ENCODE measurements at places on chromosomes 13 and 19.

GRCh38 chr13:27401210-27401609 lies 23.2 kb upstream of the GTF3A start:
- peak; percentile 14 for DNase-seq

- no peak for DNase-seq
Measured at GRCh38 chr13:73608157-73608516, 526.1 kb downstream of the KLF12 start.

DNA sequence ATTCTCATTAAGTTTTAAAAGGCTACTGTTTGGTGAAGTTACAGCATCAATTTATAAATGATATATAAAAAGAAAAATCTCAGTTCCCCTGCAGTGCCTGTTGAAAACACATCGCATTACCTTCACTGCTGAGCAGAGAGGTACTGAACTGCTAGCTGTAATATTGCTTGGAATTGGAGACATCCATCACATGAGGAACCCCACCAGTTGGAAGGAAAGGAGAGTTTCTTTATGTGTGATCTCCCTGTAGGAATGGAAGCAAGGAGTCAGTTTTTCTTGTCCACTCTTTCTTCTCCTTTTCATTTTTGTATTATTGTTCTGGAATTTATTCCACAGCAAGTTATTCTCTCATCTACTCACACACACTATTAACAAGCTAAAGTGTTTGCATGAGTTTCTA lies 1586.0 kb upstream of the PRR20A start:
- no peak for DNase-seq

GRCh38 chr13:97914540-97914939 lies 38.9 kb upstream of the IPO5 start:
- no peak for DNase-seq

- no peak for DNase-seq
Measured at GRCh38 chr13:29589967-29590366, 5.5 kb downstream of the SLC7A1 start.

GRCh38 chr19:18761531-18762110 lies 29.5 kb downstream of the COMP start:
- peak; percentile 55 for DNase-seq

- DNase-seq, result no peak
Measured at GRCh38 chr13:29587645-29588044, 7.8 kb downstream of the SLC7A1 start.

DNA sequence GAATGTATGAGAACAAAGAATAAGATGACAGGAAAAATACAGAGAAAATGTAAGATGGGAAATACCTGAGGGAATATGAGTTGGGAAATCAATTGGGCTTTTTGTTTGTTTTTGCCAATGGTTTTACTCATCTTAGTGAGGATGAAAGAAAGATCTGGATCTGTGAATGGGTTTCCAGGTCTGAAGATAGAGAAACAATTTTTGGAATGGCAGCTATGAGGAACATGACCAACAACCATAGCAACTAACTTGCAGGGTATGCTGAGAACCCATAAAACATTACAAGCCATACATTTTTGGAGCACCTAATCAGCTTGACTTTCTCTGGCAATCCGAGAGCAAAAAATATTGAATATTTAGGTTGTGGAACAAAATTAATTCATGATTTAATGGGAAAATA lies 290.0 kb downstream of the KCTD12 start:
- no peak for DNase-seq

GRCh38 chr13:79740991-79741390 lies 260.0 kb downstream of the NDFIP2 start:
- DNase-seq, result no peak

GRCh38 chr19:48826606-48827020 lies 9.7 kb downstream of the HSD17B14 start:
- DNase-seq, result peak; percentile 58

DNA sequence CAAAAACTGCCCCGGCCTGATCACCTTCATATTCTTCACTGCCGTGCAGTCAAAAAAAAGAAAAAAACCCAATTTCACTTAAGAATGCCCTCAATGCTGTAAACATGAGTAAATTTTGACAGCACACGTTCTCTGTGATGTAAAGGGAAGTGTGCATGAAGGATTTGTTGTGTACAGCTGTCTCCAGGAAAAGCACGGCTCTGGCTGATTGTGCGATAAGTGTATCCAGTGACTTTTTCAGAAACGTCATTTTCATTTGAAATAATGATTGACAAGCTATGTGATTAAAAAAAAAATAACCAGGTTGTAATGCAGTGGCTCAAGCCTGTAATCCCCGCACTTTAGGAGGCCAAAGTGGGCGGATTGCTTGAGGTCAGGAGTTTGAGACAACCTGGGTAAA lies 39.6 kb downstream of the ANKRD10 start:
- no peak for DNase-seq

DNA sequence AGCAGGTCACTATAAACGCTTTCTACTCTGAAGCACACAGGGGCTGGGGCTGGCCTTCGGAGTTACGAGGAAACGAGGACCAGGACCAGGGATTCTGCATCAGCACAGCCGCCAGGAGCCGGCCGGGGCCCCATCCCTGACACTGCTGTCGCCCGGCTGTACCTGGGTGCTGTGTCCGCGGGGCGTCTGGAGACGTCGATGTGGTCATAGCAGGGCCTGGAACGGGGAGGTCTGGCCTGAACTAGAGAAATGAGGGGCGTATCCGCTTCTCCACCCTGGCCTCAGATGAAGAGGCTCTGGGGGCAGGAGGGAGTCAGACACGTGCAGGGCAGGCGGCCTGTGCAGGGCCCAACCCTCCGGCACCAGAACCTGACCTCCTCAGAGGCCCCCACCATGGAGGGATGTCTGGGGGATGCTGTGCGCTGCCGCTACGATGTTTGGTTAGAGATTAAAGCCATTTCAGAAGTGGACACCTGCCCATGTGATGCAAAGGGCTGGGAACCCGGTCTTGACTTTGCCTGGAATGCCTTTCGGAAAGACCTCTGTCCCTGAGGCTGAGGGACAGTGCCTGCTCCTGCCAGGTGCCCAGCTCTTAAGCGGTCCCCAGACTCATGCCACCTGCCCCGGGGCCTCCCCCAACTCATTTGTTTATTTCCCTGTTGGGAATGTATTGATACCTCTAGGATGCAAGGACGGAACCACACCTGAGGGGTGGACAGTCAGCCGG lies 21.4 kb downstream of the GAS6 start:
- no peak for DNase-seq

DNA sequence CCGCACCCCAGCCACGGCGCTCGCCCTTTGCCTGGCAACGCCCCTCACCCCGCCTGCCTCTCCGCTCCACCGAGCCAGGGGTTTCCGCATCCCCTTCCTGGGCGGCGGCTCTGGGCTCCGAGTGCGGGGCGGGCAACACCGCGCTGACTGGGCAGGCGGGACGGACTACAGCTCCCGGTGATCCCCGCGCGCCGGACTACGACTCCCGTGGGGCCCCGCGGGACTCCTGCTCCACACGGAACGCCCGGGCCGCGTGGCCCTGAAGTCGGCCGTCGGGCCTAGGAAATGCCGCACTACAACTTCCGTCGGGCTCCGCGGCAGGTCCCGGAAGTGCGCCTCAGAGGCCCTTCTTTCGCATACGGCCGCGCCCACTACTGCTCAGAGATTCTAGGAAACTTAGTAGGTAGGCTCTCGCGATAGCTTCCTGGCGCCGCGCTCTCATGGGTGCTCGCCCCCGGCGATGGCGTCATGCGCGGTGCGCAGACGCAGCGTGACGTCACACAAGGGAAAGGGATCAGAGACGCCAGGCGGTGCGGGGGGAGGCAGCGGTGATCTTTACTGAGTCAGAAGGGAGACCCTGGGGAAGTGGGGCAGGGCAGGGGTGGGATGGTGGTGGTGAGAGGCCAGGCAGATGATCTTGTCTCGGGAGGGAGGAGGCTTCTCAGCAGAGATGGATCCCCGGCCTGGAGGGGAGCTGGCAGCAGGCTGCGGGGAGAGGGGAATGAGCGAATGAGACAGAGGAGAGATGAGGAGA lies at the start of gene JOSD2:
JOSD2 (minus strand) TSS at position 123 of the 754 bp plus-strand sequence. CDS start 760 bp downstream, outside the sequence.
- peak; percentile 100 for DNase-seq

- DNase-seq, result peak; percentile 8
Measured at GRCh38 chr19:52527956-52528351, 486 bp downstream of the ZNF808 start.

- no peak for DNase-seq
Measured at GRCh38 chr19:18415178-18415867, 3.9 kb upstream of the SSBP4 start.

- no peak for DNase-seq
Measured at GRCh38 chr19:47093841-47094240, 19.7 kb downstream of the ZC3H4 start.

DNA sequence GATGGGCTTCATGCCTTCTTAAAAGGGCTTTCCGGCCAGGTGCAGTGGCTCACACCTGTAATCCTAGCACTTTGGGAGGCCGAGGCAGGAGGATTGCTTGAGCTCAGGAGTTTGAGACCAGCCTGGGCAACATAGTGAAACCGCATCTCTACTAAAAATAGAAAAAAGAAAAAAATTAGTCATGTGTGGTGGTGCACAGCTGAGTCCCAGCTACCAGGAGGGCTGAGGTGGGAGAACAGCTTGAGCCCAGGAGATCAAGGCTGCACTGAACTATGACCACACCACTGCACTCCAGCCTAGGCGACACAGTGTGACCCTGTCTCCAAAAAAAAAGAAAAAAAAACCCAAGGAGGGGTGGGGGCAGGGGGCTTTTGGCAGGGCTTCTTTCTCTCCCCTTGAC lies 7.2 kb downstream of the CARS2 start:
- no peak for DNase-seq

GRCh38 chr13:59542303-59542702 lies 621.4 kb downstream of the DIAPH3 start:
- no peak for DNase-seq

GRCh38 chr13:74975111-74975510 lies 506.9 kb downstream of the TBC1D4 start:
- no peak for DNase-seq

- peak; percentile 81 for DNase-seq
Measured at GRCh38 chr13:69565334-69565733, 542.3 kb upstream of the ATXN8OS start.

DNA sequence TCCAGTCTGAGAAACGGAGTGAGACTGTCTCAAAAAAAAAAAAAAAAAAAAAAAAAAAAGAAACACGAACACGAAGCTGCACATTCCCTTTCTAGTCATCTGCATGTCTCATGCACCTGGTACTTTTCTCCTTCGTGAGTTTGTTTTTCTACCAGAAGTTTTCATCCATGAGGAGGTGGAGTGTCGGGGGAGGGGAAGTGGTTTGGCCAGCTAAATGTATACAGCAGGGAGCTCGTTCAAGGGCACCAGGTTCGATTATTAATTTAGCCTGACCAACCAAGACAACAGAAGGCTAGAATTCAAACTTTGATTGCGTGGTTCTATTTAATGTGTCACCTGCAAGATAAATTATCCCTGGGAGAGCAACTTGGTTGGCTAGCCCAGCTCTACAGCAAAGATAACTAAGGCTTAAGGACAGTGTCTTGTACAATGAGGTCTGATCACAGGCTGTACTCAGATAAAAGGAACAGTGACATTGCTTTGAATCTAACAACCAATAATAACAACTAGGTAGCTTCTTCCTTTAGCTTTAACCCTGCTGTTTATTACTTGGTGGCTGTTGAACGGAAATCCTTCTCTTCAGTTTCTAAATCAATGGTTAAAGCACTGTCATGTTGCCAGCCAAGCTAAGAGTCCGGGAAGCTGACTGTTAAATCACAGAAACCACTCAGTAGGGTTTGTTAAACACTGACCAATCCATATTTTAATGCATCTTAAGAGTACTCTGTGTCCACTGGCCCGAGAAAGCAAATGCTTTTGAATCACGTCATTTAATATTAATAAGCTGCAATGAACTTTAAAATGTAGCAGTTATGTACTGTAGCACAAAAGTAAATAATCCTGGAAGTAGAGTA lies 98.4 kb upstream of the STARD13 start:
- DNase-seq, result no peak

DNA sequence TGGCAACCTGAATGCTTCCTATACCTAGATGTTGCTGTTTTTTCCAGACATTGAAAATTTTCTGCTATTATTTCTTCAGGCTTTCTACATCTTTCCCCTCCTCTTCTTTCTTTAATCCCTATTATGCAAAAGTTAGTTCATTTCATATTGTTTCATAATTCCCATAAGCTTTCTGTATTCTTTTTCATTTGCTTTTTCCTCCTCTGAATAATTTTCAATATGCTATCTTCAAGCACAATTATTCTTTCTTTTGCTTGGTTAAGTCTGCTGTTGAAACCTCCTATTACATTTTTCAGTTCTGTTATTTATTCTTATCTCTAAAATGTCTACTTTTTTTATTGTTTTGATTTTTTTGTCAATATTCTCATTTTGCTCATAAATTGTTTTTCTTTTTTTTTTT lies 947.1 kb upstream of the MIR17HG start:
- DNase-seq, result no peak

DNA sequence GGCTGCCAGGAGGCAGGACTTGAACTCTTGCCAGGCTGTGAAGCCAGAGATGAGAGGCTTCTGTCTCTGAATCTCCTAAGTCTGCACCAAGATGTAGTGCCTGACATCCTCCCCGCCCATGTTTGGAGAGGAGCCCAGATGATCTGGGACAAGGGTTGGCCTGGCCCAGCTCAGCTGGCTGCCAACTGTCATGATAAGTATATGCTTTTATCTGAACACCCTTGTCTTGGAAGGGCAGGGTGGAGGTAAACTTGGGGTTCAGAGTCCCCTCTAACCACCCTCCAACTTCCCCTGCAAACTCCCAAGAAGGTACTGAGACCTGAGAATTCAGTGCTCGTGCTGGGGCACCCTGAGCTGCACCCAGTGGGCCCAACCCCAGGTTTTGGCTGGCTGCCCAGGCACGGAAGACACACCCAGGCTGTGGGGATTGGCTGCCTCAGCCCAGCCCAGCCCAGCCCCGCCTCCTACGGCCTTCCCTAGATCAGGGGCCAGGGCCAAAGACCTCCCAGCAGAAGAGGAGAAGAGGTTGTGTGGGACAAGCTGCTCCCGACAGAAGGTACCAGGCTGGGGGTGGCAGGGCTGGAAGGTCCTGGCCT lies at the start of gene CYP4F12:
CYP4F12 (plus strand) TSS at position 508 of the 596 bp plus-strand sequence. CDS start 443 bp downstream, outside the sequence.
- DNase-seq, result peak; percentile 73

DNA sequence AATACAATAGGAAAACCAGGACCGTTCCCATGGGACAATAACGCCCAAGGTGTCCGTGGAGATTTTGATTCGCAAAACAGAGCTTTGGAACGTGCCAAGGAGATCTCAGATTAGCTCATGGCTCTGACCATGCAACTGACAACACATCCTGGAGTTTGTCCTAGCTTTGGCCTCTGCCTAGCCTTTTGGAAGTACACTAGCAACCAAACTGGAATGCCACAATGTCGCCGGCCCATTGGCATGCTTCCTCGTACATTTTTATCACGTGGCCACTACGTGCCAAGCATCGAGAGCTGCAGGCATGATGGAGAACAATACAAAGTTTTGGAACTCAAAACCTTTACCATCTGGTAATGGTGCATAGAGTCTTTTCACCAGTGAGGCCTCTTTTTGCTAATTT lies 256.5 kb downstream of the DCLK1 start:
- DNase-seq, result no peak

- DNase-seq, result no peak
Measured at GRCh38 chr19:51531349-51532315, at the start of gene SIGLEC6. TSS of gene SIGLEC6 (minus strand) at chr19:51531670. CDS start at chr19:51531648, 22 bp downstream.

Measured in MCF 10A (cell line).